Stimulated activated CD4-positive, alpha-beta T cell treated with anti-CD3 and anti-CD28 coated beads, Interleukin-2, amount 100 ng/mL, for 24 hours (primary cell): ENCODE measurements at places on chromosomes 1 and 21.

GRCh38 chr1:55245781-55246180 is 30.6 kb upstream of the USP24 start:
- no peak for DNase-seq

DNA sequence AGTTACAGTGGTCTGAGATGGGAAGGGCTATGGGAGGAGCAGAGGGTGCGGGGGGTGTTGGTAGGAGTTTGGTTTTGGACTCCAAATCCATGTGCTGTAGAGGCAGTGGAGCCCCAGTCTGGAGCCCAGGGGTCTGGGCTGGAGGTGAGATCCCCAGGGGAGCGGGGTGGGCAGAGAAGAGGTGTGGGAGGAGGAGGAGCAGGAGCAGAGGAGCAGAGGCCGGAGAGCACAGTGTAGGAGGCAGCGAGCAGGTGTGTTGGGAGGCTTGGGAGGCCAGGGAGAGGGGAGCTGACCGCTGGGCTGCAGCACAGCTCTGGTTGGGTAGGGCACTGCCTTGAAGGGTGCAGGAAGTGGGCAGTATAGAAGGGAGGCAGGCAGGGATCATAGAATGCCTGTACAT is 28.9 kb downstream of the LHX4 start:
- no peak for DNase-seq

- no peak for DNase-seq
Observed at GRCh38 chr1:37570528-37571334, 14.0 kb downstream of the DNALI1 start.

GRCh38 chr1:234977875-234978396 is 150.7 kb downstream of the TOMM20 start:
- no peak for DNase-seq

- DNase-seq = no peak
Observed at GRCh38 chr1:174719194-174719593, 271.4 kb downstream of the GPR52 start.

DNA sequence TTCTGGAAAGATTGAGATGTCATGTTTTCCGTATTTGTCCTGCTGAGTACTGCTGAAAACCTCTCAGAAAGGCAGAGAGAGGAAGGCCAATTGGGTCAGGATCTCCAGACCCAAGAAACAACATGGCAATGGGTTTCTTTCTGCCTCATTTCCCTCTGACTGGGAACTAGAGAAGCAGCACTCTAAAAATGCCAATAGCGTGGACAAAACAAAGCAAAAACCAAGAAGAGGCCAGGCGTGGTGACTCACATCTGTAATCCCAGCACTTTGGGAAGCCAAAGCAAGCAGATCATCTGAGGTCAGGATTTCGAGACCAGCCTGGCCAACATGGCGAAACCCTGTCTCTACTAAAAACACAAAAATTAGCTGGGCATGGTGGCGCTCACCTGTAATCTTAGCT is 18.3 kb downstream of the TNFRSF9 start:
- DNase-seq = no peak

DNA sequence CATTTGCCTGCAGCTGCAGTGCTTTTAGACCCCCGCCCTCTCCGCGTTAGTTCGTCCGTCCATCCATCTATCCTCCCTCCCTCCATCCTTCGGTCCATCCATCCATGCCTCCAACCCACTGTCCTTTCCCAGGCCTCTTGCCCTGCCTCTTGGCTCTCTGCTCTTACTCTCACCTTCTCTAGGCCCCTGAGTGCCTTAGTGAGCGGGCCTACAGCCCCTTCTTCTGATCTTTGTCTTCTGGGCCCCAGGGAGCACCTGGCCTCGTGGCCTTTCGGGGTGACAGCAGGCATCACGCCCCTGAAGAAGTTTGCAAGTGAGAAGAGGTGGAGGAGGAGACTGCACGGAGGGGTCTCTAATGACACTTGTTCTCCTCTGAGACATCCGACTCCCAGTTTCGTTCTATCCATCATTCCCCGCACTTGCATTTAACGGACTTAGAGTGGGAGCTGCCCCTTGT is 842 bp downstream of the ATXN7L2 start:
- DNase-seq = peak; percentile 35

- DNase-seq = no peak
Observed at GRCh38 chr1:243562473-243562872, 287.6 kb downstream of the AKT3 start.

- no peak for DNase-seq
Observed at GRCh38 chr1:116943438-116943837, 33.7 kb downstream of the PTGFRN start.

DNA sequence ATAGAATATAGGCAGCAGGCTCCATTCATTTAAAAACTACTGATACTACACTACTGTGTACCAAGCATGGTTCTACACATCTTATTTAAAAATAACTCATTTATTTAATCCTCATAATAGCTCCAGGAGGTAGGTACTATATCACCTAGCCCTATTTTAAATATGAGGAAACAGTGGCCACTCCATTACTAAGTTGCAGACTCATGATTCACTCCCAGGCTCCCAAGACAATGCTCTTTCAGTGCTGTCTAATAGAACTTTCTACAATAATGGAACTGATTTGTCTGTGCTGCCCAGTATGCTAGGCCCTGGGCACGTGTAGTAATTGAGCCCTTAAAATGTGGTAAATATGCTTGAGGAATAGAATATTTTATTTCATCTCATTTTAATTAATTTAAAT is 357.1 kb downstream of the LTN1 start:
- no peak for DNase-seq

- no peak for DNase-seq
Observed at GRCh38 chr1:81841795-81842194, 41.1 kb downstream of the ADGRL2 start.

DNA sequence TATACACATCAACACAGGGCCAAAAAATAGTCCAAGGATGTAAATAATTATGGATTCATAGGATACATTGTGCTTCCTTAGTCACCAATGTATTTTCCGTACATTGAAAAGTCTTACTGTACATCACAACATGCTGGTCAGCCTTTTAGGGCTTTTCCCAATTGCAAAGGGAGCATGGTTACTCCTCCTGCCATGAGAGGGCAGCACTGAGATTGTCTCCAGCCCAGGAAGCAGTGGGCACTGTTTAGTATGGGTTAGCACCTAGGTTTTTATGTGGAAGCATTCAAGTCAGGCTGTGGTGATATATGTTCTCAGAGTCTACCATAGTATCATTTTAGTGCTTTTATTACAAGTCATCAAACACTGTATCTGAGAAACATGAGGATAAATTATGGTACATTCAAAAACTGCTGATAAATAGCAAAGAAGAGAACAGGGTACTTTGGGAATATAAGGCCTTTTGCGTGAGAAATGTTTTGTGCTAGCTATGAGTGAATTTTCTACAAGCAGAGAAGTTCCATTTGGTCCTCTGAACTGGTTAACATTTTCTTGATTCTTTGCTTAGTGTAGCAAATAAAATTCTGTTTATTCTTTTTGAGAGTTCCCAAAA is 34.0 kb downstream of the ST6GALNAC5 start:
- DNase-seq = peak; percentile 32

DNA sequence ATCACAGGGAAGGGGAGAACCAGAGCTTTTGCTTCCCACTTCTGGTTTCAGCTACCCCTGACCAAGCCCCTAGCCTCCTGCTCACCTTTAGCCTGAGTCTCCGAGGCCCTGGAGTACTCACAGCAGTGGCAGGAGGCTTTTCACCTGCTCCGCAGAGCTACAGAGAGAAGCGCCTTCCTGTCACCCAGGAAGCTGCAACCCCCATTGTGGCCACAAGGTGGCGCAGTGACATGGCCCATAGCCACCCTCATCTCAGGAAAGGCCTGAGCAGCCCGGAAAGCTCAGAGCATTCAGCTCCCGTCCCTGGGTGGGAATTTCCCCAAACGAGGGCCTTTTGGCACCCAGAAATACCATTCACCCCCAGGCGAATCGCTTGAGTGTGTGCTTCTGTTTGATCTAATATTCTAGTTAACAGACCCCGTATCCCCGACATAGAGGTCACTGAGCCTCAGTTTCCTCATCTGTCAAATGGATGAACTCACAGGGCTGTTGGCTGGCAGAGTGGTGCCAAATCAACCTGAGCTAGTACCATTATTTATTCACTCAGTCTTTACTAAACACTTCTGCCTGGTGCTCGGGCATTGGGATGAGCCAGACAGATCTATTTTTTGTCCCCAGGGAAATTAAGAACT is 25.3 kb downstream of the A3GALT2 start:
- peak; percentile 91 for DNase-seq

DNA sequence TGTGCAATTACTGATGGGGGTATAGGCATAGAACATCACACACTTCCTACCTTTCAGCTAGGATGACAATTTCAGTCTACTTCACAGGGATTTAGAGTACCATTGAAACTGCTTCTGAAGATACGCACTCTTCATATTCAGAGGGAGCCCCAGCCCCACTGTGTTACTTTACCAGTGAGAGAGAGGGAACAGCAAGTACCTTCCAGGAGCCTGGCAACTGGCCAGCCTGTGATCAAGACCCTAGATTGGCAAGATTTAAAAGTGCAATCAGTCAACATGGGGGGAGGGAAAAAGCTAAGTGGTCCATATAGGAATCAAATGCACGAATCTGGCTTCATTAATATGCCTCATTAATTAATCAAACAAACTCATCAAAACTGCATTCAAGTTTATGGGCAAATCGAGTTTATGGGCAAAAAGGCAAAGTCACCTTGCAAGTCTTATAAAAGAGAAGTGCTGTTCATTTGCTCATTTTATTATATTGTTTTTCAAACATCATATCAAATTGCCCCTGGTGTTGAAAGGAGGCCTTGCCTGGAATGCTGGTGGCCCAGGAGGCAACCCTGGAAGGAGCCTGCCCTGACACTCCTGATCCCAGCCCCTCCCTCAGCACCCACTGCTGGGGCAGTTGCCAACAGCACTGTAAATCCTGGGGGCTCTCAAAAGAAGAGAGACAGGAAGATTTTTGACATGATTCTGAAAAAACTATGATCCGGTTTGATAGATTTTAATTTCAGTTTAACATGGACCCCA is 184.9 kb upstream of the DPT start:
- DNase-seq = no peak

DNA sequence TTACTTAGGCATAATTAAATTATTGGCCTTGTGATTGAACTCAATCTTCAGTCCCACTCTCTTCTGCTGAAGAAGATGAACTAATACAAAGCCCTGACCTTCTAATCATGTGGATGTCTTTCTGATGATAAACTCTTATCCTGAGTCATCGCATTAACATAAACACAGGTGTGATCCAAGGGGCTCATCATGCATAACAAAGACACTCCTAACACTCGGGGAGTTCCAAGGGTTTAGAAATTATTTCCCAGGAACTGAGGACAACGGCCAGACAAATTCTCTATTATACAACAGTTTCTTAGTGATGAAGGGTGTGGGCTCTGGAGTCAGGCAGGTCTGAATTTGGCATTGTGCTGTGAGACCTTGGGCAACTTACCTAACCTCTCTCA is 18.0 kb downstream of the DUSP10 start:
- no peak for DNase-seq

DNA sequence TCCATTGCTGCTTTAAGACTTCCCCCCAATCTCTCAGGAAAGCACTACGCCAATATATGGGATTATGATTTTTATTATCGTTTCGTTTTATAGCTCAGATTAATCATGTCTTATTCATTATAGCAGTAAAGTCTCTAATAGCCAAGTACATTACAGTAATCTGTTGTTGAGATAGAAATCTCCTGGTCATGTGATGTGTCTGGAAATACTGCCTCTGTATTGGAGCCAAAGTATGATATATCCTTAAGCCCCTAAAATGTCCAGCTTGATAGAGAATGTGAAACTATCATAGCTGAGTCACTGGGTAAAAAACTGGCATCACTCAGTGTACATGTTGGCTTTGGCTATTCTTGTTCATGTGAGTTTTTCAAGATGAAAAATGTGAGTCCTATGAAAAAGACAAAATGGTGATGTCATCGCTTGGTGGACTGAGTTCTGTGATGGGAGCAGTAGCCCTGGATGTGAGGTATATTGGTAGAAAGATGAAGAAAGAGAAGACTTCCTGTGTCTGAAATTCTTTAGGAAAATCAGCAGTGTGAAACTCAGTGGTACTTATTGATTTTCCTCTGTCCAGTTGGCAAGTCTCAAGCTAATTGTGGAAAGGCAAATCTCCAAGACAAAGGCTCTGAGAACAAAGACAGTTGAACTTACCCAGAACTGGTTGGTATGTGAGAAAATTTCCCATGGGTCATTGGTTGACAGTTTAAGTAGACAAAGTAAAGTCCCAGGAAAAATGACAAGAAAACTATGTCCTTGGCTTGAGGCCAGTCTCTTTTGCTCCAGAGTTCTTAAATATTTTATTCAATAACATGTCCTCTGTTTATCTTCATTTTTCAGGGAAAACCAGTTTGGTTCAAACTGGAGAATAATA is 76.2 kb downstream of the BRINP2 start:
- no peak for DNase-seq

DNA sequence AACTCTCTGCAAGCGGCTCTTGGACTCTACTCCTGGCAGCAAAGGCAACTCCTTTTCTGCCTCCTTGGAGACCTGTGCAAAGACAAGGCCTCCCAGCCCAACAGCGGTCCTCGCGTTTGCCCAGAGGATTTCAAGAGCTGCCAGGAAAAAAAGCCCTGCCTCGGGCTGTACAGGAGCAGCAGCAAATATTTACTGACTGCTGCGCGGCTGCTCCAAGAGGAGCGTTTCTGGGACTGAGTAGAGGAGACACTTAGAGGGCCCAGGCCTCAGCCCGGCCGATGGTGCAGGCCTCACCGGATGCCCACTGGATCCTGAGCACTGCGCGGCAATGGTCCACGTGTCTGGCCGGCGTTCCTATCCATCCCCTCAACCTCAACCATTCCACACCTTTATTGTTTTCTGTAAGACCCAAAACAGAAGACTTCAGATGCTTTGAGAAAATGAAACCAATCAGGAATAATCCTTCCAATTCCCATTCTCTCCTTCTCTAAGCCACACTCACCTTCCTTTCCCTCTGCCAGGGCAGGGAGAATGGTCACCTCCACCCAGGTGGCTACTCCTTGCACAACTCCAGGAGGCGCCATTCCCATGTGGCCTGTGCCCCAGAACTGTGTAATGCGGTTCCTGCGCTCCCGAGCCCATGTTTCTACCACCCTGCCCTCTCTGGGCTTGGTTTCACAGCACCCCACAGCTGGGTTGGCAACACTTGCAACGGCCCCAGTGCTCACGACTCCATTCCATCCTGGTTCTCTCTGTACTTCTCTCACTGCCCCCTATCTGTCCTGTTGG is 215.8 kb downstream of the TRABD2B start:
- no peak for DNase-seq

DNA sequence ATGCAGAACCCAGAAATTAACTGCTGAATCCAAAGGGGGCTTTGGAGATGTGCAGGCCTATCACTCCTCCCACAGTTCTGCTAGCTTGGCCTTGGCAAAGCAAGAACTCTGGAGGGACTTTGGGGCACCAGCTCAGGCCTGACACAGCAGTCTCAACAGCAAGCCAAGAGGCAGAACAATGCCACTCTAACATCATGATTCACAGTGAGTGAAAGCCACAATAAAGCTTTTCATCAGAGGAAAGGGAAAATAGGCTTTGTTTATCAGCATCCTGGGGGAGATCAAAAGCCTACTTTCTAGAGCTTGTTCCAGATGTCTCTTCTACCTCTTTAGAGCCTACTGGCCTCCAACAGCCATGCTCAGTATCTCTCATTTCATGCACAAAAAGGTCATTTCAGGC is 283.4 kb downstream of the KCNH1 start:
- no peak for DNase-seq
